T-cell (primary cell): ENCODE measurements at places on chromosomes 2 and 18.

DNA sequence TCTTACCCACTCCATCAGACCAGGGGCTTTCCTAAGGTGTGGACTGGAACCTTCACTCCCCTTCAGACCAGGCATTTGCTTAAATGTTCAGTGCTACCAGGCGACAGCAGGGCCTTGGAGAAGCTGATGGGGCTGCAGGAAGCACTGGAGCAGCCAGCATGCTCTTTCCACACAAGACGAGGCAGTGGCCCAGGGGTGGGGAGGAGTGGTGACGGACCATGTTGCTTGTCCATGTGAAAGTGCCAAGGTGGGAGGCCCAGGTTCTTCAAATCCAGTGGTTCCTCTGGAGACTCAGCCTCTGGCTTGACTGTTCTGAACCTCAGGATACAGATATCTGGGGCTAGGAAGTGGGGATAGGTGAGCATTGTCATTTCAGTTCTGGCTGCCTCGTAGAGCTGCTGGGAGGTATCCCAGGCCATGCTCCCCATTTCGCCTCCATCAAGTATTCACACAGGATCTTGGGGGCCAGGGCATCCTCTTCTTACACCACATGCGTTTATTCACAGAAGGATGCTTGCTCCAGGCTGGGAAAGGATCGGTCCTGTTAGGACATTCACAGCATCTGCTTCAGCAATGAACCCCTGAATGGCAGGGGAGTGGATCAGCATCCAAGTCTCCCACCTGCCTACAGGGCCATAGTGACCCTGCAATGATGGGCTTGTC is 62.2 kb downstream of the SFXN5 start:
- no peak overlapping the region for H3K4me3 ChIP-seq
- H3K27ac ChIP-seq: no peak overlapping the region
- no peaks in the 10 kb centered on the region for H3K27me3 ChIP-seq
- no peak for DNase-seq
- peaks cover 10% of the 10 kb centered on the region for H3K36me3 ChIP-seq
- H3K4me1 ChIP-seq: no peaks in the 10 kb centered on the region

GRCh38 chr2:127012215-127012614 is 94.7 kb downstream of the BIN1 start:
- no peaks in the 10 kb centered on the region for H3K4me1 ChIP-seq
- H3K4me3 ChIP-seq: no peak overlapping the region
- H3K27me3 ChIP-seq: no peaks in the 10 kb centered on the region
- no peaks in the 10 kb centered on the region for H3K36me3 ChIP-seq
- no peak overlapping the region for H3K27ac ChIP-seq

DNA sequence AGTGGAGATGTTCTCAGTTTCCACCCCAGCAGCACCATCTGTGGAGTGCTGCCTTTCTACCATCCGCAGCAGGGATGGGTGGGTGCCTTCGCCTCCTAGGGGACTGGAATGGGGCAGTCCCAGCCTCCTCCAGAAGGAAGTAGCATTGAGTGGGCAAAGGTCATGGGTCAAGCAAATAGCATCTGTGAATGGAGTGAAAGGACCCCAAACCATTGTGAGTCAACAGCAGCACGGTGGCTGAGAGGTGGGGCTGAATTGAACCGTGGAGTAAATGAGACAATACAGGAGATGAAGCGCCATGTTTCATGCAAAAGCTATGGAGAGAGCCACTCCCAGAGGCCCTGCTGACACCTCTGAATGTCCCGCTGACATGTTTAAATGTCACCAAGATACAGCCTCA is 9.7 kb downstream of the GPR55 start:
- DNase-seq: no peak
- H3K36me3 ChIP-seq: no peaks in the 10 kb centered on the region
- H3K27ac ChIP-seq: no peak overlapping the region
- no peaks in the 10 kb centered on the region for H3K4me1 ChIP-seq
- H3K4me3 ChIP-seq: no peak overlapping the region
- H3K27me3 ChIP-seq: no peaks in the 10 kb centered on the region

- no peak for DNase-seq
- no peak overlapping the region for H3K4me3 ChIP-seq
- no peaks in the 10 kb centered on the region for H3K4me1 ChIP-seq
- no peak overlapping the region for H3K27ac ChIP-seq
Measured at GRCh38 chr2:231634412-231634811, 41.7 kb downstream of the TEX44 start.

DNA sequence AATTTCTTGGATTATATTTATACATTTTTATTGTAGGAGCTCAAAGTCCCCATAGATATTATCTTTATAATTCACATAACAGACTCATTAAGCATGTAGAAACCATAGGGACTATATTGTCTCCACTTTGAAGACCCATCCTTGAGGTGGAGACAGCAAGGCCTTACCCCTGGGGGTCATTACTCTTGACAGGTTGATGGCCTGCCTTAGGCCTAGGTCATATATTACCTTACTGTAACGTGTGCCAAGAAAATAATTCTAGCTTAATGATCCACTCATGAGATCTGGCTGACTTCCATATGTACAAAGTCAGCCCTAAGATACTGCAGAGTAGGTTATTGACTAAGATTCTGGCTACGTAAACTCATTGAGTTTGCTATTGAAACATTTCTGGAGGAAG is 65.4 kb upstream of the GLS start:
- H3K4me3 ChIP-seq: no peak overlapping the region
- no peaks in the 10 kb centered on the region for H3K36me3 ChIP-seq
- H3K27me3 ChIP-seq: no peaks in the 10 kb centered on the region
- H3K27ac ChIP-seq: no peak overlapping the region
- no peaks in the 10 kb centered on the region for H3K4me1 ChIP-seq
- DNase-seq: no peak

- H3K4me1 ChIP-seq: peaks cover 43% of the 10 kb centered on the region
- no peaks in the 10 kb centered on the region for H3K36me3 ChIP-seq
- no peak for DNase-seq
Measured at GRCh38 chr18:63099848-63100629, 219.5 kb downstream of the BCL2 start.

DNA sequence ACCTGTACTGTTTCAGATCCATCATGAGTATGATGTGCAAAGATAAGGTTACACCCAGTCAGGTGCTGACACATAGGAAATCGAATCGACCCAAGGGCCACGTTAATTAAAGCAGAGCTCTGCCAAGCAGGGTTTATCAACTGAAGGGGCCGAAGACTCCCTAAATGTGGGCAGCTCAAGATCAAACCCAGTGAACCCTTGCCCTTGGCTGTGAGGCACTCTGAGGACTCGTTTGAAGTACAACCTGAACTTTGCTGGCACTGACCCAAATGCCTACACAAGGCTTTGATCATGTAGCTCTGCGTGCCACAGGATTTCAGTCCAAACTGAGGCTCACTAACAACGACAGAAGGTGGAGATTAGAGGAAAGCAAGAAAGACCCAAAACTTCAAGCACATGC is 352.1 kb downstream of the MTX2 start:
- no peak overlapping the region for H3K4me3 ChIP-seq
- no peaks in the 10 kb centered on the region for H3K27me3 ChIP-seq
- H3K27ac ChIP-seq: no peak overlapping the region
- no peaks in the 10 kb centered on the region for H3K4me1 ChIP-seq
- no peaks in the 10 kb centered on the region for H3K36me3 ChIP-seq
